ENCODE measurements at places on chromosomes 12 and 14.

GRCh38 chr12:27464220-27464554, 17.7 kb downstream of the SMCO2 start:
- no peak for DNase-seq

- DNase-seq, result no peak
These were observed 2.6 kb downstream of the DCN start for GRCh38 chr12:91179966-91180561.

GRCh38 chr12:52608161-52608560, 6.9 kb upstream of the KRT72 start:
- no peak for DNase-seq

DNA sequence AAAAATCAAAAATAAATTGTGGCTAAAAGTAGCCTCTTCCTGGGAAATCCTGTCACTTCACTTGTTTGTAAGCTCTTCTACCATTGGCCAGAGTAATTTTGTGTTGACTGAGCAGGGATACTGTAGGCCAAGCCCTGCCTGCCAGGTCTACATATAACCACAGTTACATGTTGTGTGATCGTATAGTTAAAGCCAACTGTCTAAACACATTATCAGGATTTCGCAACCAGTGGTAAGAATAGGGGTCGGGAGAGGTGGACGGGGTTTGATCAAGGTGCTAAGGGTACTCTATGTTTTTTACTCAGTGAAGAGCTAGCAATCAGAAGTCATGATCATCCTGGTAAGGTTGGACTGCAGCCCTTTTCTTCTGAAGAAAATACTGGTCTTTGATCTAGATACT, 13.4 kb downstream of the ANKRD13A start:
- no peak for DNase-seq

DNA sequence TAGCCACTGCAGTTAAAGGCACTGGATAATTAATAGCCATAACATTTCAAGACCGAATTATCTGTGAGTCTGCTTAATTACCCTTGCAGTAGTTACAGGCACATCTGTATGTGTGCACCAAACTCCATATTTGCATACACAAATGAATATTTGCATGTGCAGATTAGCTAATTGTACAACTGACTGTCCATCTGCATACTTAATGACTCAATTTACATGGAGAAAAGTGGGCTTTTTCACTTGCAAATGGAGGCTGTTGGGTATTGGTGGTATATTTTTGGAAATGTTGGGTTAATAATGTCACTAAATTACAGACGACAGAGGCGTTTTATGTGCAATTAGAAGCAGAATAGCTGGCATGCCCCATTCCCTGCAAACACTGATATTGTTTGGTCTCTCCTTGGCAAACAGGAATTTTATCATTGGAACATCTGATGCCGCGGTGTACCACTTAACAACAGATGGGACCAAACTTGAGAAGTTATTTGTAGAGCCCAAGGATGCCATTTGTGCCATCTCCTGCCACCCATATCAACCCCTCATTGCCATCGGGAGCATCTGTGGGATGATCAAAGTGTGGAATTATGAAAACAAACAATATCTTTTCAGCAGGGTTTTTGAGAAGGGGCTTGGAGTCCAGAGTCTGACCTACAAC, 39.6 kb downstream of the CFAP251 start:
- DNase-seq, result no peak
